ENCODE measurements at places on chromosomes 5 and 9.
A peak's percentile ranks its signal among the peaks of the same experiment; 100 is the strongest.

- no peak for DNase-seq
Measured at GRCh38 chr9:3043369-3043768, 199.5 kb upstream of the PUM3 start.

DNA sequence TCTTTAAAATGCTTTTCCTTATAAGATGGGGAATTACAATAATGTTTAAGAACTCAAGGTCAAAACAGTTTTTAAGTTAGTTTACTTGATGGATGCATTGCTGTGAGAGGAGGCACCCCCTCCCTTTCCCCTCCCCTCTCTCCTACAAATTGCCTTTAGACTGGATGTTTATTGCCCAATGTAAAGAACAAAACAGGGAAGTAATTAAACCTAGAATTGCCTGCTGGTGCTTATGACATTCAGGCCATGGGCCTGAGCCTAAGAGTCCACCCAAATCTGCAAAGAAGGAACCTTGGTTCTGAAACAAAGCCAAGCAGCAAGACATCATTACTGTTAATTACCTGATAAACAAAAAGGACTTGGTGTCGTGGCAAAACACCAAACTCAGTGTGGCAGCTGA is 630.3 kb downstream of the ISL1 start:
- DNase-seq, result no peak

- DNase-seq, result no peak
Measured at GRCh38 chr5:173697931-173698579, 81.6 kb upstream of the BOD1 start.

DNA sequence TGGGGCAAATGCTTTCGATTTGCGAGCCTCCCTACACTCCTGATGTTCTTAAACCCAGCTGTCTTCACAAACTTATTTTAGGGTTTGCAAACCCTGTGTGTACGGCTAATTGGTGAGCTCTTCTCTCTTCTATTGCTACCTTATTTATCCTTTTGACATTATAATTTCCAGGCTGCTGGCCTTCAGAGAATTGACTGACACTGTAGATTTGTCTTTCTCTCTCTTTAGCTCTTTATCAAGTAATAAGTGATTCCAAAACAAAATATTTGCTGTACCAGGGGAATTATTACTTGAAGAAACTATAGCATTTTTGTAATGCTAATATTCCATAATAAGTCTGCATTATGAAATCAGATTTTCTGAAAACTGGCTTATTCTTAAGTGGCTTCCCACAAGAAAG is 92.5 kb downstream of the NPR3 start:
- no peak for DNase-seq

- DNase-seq, result no peak
Measured at GRCh38 chr5:5356765-5357164, 65.7 kb upstream of the ICE1 start.

DNA sequence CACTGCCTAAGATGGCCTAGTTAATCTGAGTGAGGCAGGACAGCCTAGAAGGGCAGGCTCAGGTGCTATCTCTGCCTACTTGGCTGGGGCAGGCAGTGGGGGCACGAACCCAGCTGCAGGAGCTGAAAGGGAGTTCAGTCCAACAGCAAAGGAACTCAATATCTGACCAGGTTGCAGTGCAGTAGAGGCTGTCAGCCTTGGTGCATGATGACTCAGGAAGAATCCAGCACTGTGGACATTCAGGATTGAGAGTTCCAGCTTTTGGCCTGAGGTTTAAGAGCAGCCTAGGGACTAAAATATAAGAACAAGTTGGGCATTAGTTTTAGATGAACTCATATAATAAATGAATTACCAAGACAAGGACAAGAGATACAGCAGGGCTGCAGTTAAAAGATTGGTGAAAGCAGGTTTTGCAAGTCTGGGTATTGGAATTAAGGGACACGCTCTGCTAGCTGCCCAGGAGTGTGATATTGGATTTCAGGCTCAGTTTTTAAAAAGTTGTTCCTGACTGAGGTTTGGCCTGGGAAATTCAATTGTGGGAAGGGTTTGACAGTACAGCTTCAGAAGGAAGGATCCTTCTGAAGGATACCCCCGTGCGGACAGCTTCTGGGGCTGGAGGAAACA is 64.7 kb upstream of the ATG10 start:
- DNase-seq, result no peak

DNA sequence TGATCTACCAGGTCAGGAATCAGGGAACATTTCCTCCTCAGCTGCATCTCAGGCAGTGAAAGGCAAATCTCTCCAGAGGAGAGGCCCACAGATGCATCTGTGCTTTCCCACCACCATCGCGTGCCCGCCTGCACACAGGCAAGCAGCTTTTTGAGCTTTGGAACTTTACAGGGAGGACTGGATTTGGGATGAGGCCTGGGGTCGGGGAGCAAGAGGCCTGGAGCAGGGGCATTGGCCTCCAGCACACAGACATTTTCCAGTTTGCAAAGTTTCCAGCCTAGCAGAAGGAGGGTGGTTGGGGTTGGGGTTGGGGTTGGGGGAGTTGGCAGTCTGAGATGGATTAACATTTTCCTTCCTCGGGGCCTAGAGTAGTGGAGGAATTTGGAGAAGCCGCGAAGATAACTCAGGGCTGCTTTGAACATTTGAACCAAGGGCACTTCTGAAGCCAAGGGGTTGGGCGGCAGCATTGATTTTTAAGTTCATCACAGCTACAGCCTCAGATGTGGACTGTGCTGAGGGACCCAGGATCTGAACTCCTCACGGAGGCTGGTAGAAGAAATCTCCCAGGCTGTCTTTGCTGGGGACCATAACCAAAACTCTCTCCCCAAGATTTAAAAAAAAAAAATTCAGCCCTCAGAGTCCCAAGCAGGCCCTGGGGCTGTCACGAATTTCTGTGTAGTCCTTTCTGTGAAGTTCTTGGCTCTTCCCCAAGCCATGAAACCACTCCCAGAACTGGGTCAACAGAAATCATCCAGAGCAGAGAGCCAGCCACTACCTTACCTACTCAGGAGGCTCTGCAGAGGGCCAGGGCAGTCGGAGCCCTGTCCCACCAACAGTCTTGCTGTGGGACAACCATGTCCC is 25.6 kb downstream of the C5orf15 start:
- no peak for DNase-seq

DNA sequence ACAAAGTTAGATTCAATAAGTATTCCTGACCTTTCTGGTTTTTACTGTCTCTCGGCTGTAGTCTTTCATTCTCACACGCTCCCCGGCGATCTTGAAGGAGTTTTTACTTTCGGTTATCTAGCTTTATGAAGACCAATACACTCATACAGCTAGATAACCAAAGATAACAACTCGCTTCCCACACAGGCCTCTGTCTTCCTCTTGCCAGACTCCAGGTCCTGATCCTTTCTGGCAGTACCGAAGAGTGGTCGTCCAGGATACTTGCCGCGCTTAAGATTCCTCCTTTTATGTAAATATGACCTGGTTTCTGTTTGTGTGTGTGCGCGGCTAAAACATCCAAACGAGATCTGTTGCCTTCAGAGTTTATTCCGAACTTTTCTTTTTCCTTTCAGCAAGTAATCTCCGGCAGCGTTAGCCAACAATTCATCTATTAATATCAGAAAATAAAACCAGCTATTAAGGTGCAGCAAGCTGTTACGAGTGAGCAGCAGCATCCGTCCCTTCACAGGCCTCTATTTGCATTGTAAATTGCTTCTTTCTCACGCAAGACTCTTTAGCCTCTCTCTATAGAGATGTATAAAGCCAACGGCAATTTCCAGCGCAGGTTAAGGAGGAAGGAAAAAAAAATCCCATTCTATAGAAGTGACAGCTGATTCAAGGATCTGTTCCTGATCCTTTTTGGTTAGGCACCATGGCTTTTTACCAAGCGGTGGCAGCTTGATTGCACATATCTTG is 216.1 kb downstream of the MEF2C start:
- DNase-seq, result no peak

- no peak for DNase-seq
Measured at GRCh38 chr9:33649463-33649862, 125.4 kb downstream of the ANKRD18B start.

DNA sequence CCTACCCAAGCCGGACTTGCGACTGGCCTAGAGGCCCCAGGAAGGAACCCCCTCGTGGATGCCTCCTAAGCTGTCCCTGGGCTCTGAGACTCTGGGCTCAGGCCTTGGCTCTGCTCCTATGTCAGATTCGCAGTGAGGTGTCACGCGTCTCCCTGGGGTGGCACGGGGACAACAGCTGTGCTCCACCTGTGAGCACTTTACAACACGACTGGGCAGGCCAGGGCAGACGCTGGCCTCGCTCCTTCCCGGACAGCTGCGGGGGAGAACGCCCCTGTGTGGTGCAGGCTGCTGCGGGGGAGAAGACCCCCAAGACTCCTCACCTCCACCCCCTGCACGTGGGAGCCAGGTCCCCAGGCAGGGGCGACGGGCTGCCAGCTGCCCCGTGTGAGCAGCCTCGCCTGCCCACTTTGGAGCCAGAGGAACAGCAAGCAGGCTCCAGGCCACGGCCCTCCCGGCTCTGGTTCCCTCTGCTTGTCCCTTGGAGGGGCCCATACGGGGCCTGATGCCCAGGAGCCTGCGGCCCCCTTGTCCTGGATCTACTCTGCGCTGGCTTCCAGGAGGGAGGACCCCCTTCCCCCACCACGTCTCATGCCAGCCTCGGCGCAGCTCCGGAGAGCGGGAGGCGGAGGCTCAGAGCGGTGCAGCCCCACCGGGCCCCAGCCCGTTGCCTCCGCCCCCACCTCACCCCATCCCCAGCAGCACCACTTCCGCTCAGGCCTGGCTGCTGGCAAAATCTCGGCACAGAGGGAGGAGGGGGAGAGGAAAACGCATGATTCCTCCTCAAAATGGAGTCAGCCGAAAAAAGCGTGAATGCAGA is 36.0 kb downstream of the SARDH start:
- peak; percentile 65 for DNase-seq

DNA sequence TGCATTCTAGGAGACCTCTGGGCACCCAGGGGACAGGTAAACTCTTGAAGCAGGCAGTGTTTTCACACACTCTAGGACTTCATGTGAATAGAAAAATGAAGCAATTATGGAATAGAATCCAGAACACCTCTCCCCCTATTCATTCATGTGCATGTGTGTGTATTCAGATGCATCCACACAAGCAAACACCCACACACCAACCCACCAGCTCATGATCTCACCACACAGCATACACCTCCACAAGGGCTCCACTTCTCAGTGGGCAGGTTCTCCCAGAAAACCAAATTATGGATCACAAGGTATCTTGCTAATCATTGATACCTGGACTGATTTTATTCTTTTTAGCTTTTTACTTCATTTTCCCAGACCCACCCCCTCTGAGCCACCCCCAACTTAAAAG is 21.2 kb upstream of the HSD17B3 start:
- no peak for DNase-seq

GRCh38 chr5:153998010-153998409 is 40.7 kb downstream of the FAM114A2 start:
- no peak for DNase-seq

GRCh38 chr9:38048316-38048969 is 20.6 kb downstream of the SHB start:
- no peak for DNase-seq

DNA sequence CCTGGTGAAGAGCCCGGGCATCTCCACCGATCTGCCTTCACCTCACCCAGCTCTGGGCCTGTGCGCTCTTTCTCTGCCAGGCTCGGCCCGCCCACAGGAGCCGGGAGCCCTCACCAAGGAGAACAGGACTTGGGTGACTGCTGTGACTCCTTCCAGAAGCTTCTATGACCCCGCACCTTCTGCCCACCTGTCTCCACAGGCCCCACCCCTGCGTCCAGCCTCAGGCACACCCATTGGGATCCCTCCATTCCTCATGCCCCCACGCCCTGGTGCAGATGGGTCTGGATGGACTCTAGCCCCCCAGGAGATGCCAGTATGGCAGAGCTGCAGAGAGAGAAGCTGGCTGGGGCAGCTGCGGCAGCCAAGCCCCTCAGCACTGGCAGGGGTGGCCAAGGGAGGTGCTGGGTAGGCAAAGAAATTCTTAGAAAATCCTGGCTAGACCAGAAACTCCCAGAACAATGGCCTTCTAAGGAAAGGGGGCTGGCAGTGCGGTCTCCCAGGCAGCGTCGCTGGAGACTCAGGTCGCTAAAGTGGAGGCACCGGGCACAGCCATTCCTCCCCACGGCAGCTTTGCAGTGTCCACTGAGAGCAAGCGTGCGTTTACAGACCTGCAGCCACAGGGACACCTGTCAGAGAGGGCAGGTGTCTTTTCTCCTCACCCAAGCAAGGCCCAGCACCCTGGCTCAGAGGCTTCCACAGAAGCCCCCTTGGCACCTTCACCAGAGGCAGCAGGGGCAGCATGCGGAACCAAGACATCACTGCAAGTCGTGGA is 17.3 kb downstream of the LPCAT1 start:
- DNase-seq, result no peak

DNA sequence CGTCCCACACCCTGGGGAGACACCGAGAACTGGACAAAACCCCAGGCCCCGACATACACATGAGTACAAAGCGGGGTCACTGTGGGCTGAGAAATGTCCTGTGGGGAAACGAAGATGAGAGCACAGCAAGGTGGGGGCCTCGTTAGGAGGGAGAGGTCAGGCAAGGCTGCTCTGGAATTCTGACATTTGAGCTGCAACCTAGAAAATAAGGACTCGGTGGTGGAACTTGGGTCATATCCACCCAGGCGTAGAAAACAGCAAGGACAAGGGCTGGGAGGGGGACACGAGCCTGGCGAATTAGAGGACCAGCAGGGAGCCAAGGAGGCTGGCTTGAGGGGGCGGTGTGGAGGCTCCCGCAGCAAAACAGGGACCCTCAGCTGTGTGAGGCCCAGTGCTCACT is 32.8 kb downstream of the NCS1 start:
- no peak for DNase-seq

GRCh38 chr5:134545070-134545868 is 19.8 kb downstream of the JADE2 start:
- DNase-seq, result no peak

All from activated T-cell treated with anti-CD3 and anti-CD28 coated beads for 48 hours (primary cell).